Hematopoietic multipotent progenitor cell treated with erythropoietin and hydrocortisone succinate and interleukin-3 and kit ligand, for 17 days (in vitro differentiated cells): ENCODE measurements at places on chromosomes 5 and 9.

GRCh38 chr9:34185778-34186551 lies 7.1 kb downstream of the UBAP1 start:
- DNase-seq, result peak; percentile 88

DNA sequence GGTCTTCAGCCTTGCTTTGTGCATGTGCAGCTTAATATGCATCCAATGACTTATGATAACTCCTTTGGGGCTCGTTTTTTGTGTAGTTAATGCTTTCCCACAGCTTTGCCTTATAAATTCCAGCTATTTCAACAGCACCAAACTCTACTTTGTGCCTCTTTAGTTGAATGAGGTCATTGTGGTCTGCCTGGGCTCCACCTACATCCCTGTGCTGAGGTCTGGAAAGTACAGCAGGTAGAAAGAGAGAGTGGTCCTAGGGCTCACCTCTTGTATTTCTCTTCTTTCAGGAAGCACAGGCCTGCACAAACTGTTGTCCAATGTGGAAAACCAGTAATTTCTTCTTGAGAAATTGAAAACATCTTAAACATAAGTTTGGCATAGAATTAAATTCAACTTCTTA lies 167.2 kb downstream of the XRCC4 start:
- no peak for DNase-seq

DNA sequence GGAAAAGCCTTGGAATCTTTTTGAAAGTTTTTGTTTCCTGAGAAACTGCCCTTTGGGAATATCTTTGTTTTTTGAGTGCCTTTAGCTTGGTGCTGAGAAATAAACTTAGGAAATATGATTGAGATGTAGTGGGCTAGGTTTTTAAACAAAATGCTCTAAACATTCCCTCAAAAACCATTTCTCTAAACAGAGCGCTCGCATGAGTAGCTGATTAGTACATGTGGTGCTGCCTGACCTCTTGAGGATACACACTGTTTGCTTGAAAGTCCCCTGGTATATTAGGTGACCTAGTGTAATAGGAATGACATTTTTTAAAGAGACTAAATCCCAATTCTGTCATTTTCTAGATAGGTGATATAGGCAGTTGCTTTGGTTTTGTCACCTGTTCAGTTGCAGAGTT lies 132.3 kb downstream of the ADAMTSL1 start:
- DNase-seq, result no peak

- no peak for DNase-seq
Observed at GRCh38 chr9:94948567-94949235, 222.2 kb downstream of the AOPEP start.

- DNase-seq, result no peak
Observed at GRCh38 chr9:36088020-36088419, 48.5 kb upstream of the GLIPR2 start.

DNA sequence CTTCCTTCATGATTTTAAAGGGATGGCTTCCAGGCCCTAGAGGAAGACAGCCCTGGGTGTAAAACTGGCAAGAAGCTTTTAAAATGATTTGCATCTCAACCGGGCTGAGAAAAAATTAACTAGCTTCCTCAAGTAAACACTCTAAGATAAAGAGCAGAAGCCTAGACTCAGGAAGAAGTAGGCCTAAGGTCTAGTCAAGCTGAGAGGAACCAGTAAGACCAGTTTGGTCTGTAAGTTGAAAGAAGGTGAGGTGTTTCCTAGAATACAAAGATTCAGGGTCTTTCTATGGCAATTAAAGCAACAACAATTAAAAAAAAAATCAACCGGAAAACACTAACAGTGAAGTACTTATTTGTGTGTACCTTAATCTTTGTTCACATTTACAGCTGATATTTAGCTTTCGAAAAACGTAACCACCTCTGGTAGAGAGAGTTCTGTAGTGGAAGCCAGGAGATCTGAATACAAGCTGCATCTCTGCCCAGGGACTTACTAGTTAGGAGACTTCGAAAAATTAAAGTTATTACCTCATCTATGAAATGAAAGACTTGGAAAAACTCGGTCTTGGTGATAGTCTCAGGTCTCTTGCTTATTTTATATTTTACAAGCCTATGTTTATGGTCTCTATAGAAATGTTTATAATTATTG lies 75.7 kb downstream of the TUSC1 start:
- DNase-seq, result no peak

DNA sequence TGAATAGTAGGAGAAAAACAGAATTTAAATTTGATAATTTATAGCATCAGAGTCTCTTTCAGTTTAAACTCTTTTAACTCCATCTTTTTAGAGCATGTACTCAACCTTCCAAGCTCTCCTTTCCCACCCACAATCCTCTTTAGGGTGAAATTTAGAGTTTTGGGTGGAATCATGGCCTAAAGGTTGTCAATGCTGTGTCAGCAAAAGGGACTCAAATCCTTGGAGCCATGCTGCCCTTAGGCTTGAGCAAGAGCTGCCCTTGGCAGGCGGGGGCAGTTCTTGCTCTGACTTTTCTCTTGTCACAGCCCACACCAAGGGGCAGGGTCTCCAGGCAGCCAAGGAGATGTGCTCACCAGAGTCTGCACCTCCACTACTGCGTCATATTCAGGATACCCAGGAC lies 102.4 kb downstream of the MTX3 start:
- DNase-seq, result no peak

DNA sequence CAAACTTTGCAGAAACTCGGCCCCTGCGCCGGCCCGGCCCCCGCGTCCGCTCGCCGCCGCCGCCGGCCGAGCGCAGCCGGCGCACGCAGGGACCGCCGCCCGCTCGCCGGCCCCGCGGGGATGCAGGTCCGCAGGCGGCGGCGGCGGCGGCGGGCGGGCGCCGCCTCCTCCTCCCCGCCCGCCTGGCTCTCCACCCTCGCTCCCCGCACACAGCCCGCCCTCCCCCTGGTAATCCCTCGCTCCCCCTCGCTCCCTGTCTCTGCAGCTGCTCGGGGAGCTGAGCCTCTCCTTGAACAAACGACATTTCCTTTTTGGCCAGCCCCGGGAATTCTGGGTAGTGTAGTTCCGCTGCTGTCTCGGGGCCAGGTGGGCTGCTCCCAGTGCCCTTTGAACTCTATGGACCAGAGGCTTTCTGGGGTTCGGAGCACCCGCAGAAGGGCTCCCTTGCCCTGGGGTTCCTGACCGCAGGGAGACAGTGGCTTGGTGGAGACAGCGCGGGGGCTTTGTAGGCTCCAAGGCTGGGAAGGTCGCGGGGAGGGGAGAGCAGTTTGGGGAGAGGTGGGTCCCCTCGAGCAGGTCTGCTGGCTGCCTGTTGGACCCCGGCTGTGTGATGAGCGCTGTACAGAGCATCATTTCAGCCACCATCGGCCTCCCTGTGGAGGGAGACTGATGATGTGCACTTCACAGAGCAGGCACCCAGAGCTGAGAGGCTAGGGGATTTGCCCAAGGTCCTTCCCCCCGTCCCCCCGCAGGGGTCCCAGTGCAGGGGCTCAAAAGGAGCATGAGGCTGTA lies 1.8 kb upstream of the FAM78A start:
- DNase-seq, result peak; percentile 52

DNA sequence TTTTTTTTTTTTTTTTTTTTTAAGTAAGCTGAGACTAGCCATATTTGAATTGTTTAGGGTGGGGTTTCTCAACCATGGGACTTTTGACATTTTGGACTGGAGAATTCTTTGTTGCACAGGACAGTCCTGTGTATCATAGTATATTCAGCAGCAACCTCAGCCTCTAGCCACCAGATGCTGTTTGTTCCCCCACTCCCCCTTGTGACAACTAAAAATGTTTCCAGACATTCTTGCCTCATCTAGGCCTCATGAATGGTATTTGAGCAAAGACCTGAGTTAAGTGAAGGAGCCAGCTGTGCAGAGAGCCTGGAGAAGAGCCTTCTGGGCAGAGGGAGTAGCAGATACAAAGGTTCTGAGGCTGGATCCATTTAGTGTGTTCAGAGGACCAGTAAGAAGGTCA lies 155.9 kb downstream of the SGCD start:
- DNase-seq, result no peak

DNA sequence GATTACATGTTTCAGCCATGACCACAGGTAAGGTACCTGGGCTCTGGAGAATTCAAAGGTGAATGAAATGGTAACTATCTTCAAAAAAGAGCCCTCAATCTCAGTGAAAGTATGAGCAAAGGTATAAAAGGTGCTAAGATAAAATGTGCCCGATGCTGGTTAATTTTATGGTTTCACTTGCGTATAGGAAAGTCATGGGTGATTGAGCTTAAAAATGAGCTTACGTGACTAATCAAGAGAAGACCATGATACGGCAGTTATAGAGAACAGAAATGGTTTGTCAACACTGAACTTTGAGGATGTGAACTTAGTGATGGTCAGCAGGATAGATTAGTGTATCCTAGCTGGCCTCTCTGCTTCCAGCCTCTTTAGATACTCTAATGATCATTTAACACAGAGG lies 320.1 kb downstream of the DEPDC1B start:
- DNase-seq, result no peak

GRCh38 chr5:34500236-34500847 lies 155.8 kb upstream of the RAI14 start:
- no peak for DNase-seq

DNA sequence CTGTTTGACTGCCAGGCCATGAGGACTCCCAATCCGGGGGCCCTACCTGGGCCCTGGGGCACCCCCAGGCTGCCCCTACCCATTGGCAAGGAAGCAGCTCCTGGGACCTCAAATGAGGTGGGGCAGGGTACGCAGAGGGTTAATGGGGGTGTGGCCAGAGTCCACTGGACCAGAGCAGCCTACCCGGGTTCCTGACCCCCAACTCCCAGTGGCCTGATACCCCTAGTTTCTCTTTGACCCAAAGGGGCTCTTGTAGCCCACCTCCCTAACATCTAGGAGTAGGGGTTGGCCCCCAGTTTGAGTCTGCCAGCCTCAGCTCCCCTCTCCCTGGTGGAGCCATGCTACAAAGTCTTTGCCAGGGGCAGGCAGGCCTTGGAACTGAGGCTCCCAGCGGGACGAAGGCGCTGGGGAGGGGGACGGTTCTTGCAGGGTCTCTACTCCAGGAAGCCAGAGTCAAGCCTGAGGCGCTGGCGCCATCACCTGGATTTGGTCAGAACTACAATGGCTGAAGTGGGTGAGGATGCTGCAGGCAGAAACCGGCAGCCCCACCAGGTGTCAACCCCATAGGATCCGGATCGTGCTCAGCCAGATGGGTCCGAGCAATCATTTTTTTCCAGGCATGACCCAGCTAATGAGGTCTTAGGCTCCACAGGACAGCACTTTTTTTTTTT lies 8.4 kb upstream of the CERCAM start:
- peak; percentile 48 for DNase-seq

DNA sequence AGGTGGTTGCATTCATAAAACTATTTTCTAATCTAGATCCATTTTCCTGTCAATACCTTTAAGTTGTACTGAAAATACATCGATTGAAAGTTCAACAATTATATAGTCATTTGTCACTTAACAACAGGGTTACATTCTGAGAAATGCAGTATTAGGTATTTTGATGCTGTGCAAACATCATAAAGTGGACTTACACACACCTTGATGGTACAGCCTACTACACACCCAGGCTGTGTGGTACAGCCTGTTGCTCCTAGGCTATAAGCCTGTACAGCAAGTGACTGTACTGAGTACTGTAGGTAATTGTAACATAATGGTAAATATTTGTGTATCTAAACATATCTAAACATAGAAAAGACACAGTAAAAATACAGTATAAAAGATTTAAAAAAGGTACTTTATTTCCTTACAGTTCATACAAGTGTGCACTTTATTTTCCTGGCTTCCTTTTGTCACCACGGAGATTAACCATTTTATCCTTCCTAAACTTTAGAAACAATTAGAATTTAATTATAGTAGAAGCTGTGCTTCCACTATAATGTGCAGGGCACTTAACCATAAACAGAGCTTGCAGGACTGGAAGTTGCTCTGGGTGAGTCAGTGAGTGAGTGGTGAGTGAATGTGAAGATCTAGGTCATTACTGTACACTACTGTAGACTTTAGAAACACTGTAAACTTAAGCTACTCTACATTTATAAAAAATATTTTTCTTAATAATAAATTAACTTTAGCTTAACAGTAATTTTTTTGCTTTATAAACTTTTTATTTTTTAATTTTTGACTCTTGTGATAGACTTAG lies 42.9 kb upstream of the MEF2C start:
- no peak for DNase-seq

DNA sequence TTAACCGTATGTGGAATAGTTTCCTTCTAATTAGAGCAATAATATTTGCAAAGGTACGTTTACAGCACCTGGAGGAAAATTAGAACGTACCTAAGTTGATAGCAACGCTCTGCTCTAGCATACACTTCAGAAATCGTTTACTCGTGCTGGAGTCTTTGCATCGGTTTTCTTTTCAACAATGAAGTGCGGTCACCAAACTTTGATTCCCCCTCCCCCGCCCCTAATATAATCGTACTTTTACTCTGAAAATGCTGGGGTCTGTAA lies 506 bp downstream of the ADAMTS19 start:
- no peak for DNase-seq

- no peak for DNase-seq
Observed at GRCh38 chr5:73095564-73096238, 24.7 kb upstream of the TMEM171 start.

- no peak for DNase-seq
Observed at GRCh38 chr5:1636981-1637638, 113.3 kb upstream of the LPCAT1 start.

DNA sequence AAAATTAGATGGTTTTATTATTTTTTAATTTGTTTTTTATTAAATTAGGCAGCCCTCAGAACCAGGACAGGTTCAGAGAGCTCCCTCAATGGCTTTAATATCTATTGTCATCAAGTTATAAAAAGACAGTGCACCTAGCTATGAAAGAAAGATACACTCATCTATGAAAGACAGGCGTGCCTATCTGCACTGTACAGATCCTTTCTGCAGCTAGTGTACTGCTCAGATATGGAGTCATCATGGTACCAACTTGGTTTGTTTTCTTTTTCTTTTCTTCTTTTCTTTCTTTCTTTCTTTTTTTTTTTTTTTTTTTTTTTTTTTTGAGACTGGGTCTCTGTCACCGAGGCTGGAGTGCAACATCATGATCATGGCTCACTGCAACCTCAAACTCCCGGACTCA lies 54.8 kb upstream of the GPBP1 start:
- no peak for DNase-seq

GRCh38 chr5:41048986-41049385 lies 22.2 kb downstream of the MROH2B start:
- no peak for DNase-seq

DNA sequence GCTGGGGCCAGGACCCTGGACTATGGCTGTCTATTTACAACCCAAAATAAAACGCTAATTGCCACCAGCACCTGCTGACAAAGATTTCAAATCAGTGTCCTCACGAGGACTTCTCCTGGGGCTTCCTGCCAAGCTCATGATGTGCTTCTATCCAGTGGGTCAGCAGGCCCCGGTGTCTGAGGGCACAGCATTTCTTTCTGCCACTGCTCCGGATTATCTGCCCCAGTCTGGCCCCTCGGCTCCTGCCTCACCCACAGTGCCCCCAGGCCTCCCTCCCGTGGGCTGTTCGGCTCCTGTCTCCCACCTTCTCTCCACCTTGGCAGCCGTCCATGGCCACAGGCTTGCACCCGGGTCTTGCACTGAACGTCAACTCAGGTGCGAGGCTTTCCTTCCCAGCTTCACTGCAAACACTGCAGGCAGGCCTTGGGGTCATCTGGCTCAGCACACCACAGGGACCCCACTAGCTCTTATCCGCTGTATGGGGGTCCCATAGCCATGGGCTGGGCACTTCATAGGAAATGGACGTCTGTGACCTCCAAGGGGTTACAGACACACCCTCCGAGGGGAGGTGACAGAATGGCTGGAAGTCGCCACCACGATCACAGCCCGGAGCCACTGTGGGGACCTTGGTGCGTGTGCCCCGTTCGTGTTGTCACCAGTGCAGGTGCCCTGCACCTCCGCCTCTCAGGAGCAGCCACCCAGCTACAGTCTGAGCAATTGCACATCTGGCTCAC lies 43.8 kb upstream of the FCN1 start:
- no peak for DNase-seq
